ENCODE measurements at places on chromosomes 1 and 21. TPM values are rescaled to one million over a fixed set of nuclear protein-coding genes. Genes with fewer than 3 reads are reported as not detected.

The NEK2 gene
- 0.26 TPM for total RNA-seq

The TFF2 gene
- not detected for total RNA-seq

The NTRK1 gene
- total RNA-seq = not detected

The ERO1B gene
- 2.9 TPM for total RNA-seq

The CEP104 gene
- total RNA-seq = 15.3 TPM

The TNFRSF1B gene
- under 0.01 TPM for total RNA-seq

The RNU1-2 gene
- total RNA-seq = 2,323 TPM

The RSPO1 gene
- total RNA-seq = not detected

The BNIPL gene
- 4.7 TPM for total RNA-seq

The DNALI1 gene
- 0.26 TPM for total RNA-seq

The ANGEL2 gene
- 22.4 TPM for total RNA-seq

The COL8A2 gene
- total RNA-seq = 3.3 TPM

The TMEM200B gene
- total RNA-seq = 0.77 TPM

The HRNR gene
- total RNA-seq = under 0.01 TPM

The PADI1 gene
- 32.8 TPM for total RNA-seq

The HFM1 gene
- total RNA-seq = not detected

The COL9A2 gene
- total RNA-seq = 0.13 TPM

The HTR6 gene
- total RNA-seq = not detected

The THEM5 gene
- not detected for total RNA-seq

The ANKRD45 gene
- total RNA-seq = under 0.01 TPM

The TNFSF4 gene
- total RNA-seq = 0.13 TPM

The RGL1 gene
- total RNA-seq = 0.26 TPM

The HSD3B2 gene
- not detected for total RNA-seq

The NPL gene
- 2.4 TPM for total RNA-seq

The INSRR gene
- not detected for total RNA-seq

The OR2T35 gene
- total RNA-seq = not detected

The SLC6A9 gene
- 13.4 TPM for total RNA-seq

The KCNJ6 gene
- total RNA-seq = not detected

The PADI2 gene
- total RNA-seq = 1.0 TPM

The NLRP3 gene
- under 0.01 TPM for total RNA-seq

The C8A gene
- not detected for total RNA-seq

The CYB561D1 gene
- total RNA-seq = 8.1 TPM

The FAM72D gene
- 0.13 TPM for total RNA-seq

The UMODL1 gene
- total RNA-seq = not detected

The PALMD gene
- total RNA-seq = 4.7 TPM

The IFFO2 gene
- 11.8 TPM for total RNA-seq

The LCE1D gene
- total RNA-seq = not detected

The TNFRSF14 gene
- 10.4 TPM for total RNA-seq

The ADORA3 gene
- not detected for total RNA-seq

The SGIP1 gene
- 0.79 TPM for total RNA-seq

The VTCN1 gene
- 0.90 TPM for total RNA-seq

The NID1 gene
- total RNA-seq = 0.13 TPM

The SPATA1 gene
- total RNA-seq = 0.26 TPM

The BATF3 gene
- not detected for total RNA-seq

The TSTD1 gene
- total RNA-seq = 87.1 TPM

The PKLR gene
- not detected for total RNA-seq

The ZNF672 gene
- 15.3 TPM for total RNA-seq

The TDRD10 gene
- not detected for total RNA-seq

The PLPP3 gene
- total RNA-seq = 2.2 TPM

The OR2T29 gene
- not detected for total RNA-seq

The RIMKLA gene
- not detected for total RNA-seq

The CLIC4 gene
- total RNA-seq = 141 TPM

The S100A14 gene
- 1,221 TPM for total RNA-seq

The LYST gene
- 19.6 TPM for total RNA-seq
